ENCODE measurements at places on chromosomes 2 and 18.

GRCh38 chr2:165877565-165878550 is 75.7 kb downstream of the TTC21B start:
- DNase-seq: peak; percentile 24

DNA sequence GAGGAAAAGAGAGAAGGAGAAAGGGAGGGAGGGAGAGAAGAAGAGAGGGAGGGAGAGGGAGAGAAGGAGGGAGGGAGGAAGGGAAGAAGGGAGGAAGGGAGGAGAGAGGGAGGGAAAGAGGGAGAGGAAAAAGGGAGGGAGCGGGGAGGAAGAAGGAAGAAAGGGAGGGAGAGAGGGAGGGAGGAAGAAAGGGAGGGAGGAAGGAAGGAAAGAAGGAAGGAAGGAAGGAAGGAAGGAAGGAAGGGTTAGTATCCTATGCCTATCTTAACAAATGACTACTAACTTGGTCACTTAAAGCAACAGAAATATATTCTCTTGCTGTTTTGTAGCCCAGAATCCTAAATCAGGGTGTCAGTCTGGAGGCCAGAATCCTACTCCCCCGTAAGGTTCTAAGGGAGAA is 52.1 kb downstream of the CMPK2 start:
- DNase-seq: no peak

- no peak for DNase-seq
Measured at GRCh38 chr18:29078273-29078672, 901.3 kb upstream of the CDH2 start.

GRCh38 chr2:206937555-206937954 is 1.8 kb upstream of the CPO start:
- DNase-seq: no peak

- DNase-seq: no peak
Measured at GRCh38 chr18:9101730-9102507, 580 bp upstream of the NDUFV2 start.

DNA sequence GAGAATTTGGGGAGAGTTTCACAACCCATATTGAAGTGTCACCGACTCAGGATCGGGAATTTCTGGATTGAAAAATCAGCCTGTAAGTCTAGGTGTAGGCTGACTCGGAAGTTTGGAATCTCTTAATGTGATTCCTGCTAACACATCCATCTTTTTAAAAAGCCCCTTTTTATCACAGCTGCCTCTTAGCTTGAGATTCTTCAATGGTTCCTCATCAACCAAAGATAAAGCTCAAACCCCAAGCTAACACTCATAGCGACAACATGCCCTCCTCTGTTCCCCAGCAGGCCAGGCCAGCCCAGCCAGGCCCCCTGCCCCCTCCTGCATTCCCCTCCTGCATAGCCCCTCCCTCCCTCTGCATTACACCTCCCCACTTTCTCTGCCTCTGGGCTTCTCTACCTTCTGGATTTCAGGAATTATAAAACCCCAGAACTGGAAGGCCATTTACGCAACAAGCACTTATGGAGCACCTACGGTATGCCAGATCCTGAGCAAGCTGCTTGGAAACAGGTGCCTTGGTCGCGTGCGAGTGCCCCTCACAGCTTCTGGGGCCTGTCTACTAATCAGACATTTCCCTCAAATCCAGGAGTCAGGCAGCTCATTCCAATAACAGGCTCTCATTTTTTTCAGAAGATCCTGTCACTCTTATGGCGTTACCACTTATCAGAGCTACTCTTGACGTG is 63.4 kb downstream of the EMX1 start:
- DNase-seq: no peak

- DNase-seq: no peak
Measured at GRCh38 chr2:189927823-189928222, 134.7 kb downstream of the MSTN start.

DNA sequence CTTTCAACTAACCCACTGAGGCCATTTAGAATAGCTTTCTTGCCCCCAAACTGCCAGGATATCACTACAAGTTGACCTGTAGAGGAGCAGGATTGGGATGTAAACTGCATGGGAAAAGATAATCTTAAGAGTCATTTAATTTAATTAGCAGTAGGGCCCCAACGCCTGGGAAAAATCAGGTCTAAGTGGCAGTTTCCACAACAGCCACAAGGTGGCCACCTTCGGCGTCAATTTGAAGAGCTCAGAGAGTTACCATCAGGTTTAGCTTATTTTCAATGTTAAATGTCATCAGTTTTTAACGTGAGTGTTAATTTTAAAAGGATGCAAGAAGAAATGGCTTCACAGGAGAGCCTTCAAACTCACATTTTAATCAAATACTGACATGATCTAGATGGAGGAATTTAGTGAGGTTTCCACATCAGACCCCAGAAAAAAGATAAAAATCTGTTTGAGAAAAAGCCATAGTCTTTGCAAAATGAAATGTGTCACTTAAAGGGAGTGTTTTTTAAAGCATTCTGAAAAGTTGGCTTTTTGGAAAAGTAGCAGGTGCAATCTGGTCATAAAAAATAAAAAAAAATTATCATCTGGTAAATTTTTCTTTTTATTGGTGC is 77.3 kb upstream of the UPP2 start:
- peak; percentile 74 for DNase-seq

GRCh38 chr2:62156861-62157496 is 38.9 kb upstream of the B3GNT2 start:
- DNase-seq: no peak

DNA sequence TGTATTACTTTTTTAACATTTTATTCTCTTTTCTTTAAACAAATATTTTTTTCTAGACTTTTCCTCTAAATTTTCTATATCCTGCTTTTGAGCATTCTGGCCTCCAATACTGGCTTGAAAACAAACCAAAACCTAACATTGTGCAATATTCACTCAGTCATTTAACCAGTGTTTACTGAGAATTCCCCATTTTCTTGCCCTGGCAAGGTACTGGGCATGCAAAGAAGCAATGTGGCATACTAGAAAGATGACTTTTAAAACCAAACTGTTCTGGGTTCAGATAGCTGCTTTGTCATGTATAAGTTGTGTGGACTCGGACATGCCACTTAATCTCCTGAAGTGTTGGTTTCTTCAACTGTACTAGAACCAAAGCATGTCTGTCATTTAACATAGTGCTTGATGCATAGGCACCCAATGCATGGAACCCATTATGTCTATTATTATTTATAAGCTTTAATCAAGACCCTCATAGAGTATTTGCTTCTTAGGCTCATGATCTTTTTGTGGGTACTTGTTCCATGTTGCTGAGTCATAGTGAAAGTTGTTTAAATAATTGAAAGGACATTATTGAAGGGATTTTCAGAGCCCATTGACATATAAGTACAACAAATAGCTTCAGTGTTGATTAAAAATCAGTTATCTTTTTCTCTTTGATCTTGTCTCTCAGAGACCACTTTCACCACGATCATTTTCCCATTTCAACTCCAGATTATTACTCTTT is 185.4 kb upstream of the OSR1 start:
- no peak for DNase-seq

- DNase-seq: no peak
Measured at GRCh38 chr2:166891727-166892126, 3.4 kb downstream of the XIRP2 start.

All from activated CD4-positive, alpha-beta T cell treated with anti-CD3 and anti-CD28 coated beads for 36 hours (primary cell).